Iris pigment epithelial cell (primary cell): ENCODE measurements at places on chromosomes 6 and 20.
A peak's percentile ranks its signal among the peaks of the same experiment; 100 is the strongest.

DNA sequence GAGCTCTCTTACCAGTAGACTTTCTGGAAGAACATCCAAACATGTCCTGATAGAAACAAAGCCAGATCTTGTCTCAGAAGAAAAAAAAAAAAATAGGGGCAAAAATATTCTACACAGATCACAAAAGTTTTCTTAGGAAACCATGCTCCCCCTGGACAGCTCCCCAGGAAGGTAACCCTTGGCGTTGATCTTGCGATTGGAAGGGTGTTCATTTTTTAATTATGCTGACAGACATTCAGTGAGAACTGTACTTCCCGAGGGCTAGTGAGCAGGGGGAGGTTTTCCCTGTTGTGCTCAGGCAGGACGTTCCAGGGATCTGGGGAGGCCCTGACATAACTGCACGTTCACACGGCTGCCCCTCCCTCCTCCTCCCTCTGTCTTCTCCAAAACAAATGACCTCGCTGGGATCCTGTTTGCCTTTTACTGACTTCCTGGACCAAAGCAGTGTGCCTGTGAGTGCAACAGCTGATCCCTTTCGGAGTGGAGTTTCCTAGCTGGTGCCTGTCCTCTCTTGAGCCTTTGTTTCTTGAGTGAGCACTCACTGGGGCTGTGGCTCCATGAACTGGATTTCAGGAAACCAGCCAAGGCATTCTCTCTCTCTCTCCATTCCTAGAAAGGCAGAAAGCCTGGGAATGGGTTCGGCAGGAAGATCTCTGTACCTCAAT is 46.7 kb downstream of the MARCKS start:
- peak; percentile 78 for DNase-seq

- DNase-seq = no peak
Observed at GRCh38 chr6:44255105-44255808, 2.1 kb downstream of the SLC35B2 start.

GRCh38 chr6:119140196-119141140 is 62.0 kb upstream of the FAM184A start:
- no peak for DNase-seq

- DNase-seq = peak; percentile 70
Observed at GRCh38 chr20:45993197-45993951, 15.3 kb upstream of the MMP9 start.

DNA sequence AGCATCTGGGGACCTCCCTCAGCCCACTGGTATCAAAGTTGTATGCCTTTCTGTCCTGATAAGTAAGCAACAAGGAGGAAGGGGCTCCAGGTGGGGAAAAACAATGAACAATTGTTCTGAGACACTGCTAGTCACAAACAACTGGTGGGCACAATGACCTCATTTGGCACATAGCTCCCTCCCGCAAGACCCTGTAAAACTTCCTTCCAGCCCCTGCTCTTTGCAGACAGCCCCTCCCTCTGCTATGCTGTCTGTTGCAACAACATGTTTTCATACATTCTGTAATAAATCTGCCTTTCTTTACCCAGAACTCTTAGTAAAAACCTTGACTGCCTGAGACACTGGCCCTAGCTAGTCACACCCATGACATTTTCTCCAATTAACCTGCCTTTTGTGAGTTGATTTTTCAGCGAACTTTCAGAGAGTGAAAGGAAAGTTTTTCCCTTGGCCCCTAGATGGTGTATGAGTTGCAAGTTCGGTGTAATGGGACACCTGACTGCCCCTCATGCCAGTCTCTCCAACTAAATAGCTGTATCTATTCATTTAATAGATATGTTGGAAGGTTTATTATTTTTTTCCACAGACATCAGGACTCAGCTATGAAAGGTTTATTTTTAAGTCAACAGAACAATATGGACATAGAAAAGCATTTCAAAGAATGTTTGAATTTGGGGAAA is 142.3 kb upstream of the SLC22A16 start:
- DNase-seq = peak; percentile 22

GRCh38 chr6:68144667-68145066 is 490.4 kb upstream of the ADGRB3 start:
- DNase-seq = no peak

- DNase-seq = no peak
Observed at GRCh38 chr6:107607116-107607515, 117.2 kb downstream of the SOBP start.

DNA sequence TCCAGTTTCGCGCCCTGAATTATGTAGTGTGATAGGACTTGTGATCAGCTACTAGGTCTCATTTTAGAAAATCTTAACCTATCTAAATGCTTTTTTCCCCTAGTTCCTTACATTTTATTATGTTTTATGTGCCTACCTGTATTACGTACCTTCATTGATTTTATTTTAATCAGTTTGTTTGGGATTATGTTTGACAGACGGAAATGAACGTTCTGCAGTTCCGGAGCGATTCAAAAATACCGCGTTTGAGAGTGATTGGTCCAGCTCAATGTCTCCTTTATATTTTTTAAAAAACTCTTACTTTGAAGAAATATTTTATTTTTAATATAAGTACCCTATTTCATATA is 114.3 kb upstream of the BTN3A2 start:
- DNase-seq = peak; percentile 58

DNA sequence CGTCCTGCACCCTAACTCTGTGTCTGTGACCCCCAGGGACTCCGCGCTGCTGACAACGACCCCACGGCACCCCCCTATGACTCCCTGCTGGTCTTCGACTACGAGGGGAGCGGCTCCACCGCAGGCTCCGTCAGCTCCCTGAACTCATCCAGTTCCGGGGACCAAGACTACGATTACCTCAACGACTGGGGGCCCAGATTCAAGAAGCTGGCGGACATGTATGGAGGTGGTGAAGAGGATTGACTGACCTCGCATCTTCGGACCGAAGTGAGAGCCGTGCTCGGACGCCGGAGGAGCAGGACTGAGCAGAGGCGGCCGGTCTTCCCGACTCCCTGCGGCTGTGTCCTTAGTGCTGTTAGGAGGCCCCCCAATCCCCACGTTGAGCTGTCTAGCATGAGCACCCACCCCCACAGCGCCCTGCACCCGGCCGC is 129.0 kb downstream of the TAF4 start:
- DNase-seq = no peak

GRCh38 chr20:3235666-3236324 is 3.2 kb downstream of the SLC4A11 start:
- DNase-seq = no peak

GRCh38 chr6:117267766-117268534 is 2.6 kb downstream of the VGLL2 start:
- DNase-seq = no peak
